Jurkat, Clone E6-1 (cell line): ENCODE measurements at places on chromosomes 3 and 15.

- no peak for DNase-seq
These were observed 132.1 kb upstream of the PRR20G start for GRCh38 chr3:127419641-127420553.

DNA sequence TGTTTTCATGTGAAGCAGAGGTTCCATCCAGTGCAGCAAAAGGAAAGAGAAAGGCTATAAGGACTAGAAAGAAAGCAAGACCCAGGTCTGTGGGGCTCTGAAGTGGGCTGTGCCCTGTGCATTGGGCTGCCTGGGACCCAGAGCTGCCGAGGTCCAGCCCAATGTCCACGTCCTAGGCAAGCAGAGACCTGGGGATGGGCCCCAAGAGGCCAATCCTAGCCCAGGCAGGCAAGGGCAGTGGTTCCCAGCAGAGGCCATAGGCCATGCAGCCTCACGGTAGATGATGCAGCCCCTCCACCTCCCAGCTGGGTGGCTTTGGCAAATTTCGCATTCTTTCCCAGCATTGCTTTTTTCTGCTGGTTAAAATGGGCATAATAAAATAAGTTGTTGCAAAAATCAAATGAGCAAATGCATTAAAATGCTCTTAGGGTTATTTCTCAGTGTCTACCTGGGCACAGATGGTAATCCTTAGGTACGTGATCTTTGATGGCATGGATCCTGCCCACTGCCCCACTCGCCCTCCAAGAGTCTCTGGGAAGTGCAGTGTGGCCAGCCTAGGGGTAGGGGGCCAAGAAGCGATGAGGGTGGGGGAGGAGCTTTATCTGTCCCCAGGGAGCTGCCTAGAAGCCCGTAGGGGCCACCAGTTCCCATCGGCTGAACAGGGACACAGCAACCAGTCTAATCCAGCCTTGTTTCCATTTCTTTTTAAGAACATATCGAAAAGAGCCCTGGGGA lies 22.3 kb upstream of the GP9 start:
- no peak for DNase-seq

- DNase-seq: no peak
These were observed 78.3 kb downstream of the WNT7A start for GRCh38 chr3:13801361-13802204.

DNA sequence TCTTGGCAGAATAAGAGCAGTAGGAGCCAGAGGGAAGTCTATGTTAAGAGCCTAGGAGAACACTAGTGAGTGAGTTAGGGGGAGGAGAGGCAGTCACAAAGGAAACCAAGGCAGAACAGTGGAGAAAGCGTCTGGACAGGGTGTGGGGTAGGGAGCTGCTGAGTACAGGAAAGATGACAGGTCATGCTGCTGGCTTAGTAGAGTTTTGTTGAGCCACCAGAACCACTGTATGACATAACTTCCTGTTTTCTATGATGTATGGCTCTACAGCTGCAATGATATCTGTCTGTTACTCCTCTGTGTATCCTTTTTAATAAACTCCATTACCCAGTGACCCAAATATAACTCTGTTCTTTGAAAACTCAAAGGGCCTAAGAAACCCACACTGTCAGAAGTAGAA lies 10.6 kb upstream of the STT3B start:
- DNase-seq: peak; percentile 72

GRCh38 chr3:184687363-184688015 lies 24.4 kb downstream of the MAGEF1 start:
- no peak for DNase-seq

DNA sequence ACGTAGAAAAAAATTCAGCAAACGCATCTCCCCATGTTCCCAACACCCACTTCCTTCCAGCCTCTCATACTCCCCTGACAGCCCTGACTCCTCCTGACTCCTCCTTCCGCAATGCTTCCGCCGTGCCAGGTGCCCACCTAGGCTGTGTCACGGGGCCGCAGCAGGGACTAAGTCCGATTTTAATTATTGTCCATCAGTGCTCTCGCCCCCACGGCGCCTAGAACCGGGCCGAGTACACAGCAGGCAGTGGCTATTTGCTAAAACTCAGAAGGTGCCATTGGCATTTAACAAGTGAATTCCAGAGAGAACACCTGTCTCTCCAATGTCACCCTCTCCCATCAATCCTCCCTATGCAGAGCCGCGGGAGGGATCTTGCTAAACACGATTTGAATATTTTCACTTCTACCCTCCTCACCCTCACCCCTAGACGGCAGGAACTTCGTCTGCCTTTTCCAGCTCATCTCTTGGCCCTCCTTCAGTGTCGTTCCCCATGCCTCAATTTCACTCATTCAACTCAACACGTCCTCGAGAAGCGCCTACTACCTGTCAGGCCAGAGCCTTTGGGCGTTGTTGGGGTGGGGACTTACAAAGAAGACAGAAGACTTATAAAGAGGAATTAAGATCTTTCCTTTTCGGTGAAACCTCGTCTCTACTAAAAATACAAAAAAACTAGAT lies 11.5 kb upstream of the SHF start:
- DNase-seq: peak; percentile 51

- no peak for DNase-seq
These were observed 2.4 kb upstream of the MAGI1 start for GRCh38 chr3:66041116-66041515.

DNA sequence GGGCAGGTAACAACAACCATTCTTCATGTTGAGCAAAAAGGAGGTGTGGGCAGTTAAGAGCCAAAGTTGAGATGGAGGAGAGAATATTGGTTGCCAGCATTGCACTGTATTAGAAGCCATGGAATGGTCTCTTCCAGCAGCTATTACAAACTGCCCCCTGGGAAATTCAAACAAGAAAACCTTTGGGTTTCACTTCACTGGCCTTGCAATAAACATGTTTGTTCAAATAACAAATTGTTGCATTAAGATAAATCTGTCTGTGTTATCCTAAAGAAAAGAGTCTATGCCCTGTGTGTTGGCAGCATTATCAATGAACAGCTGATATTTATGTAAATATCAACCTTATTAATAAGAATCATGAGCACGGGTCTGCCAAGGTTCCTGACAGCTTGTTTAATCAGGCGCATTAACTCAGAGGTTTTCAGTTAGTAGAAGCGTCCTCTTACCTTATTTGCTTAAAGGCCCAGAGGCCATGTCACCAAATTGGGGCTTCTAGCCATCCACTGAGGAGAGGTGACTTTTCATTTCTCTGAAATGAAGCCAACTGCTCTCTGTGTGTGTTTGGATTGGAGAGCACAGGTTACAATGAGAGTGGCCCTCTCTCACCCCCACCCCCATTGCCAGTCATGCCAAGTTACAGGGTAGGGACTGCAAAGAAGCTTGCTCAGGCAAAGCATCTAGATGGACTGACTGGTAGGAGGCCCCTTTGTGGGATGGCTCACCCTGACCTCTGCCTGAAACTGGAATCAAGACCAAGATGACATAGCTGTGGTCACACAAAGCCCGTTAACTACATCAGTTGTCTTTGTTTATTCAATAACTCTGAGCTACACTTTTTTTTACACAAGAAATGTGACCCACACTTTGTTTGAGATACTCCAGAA lies 10.5 kb downstream of the FILIP1L start:
- DNase-seq: no peak

GRCh38 chr3:157836022-157836421 lies 270.2 kb downstream of the SHOX2 start:
- no peak for DNase-seq

DNA sequence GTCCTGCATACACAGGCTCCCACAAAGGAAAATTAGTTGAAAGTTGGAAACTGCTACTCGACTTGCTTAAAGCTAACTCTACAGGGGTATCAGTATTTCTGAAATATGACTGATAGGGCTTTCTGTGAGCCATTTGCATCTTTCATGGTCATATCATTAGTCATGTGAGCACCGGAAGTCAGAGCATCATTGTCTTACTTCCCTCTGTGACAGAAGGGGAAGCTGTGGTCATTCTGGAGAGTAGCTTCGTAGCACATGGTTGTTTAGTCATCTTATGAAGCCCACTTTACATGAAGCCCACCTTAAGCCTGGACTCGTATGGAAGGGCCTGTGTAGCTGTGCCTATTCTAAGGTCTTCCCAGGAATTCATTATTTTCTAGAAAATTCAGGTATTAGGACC lies 69.0 kb downstream of the COL6A5 start:
- DNase-seq: no peak

GRCh38 chr15:57054204-57054750 lies 135.8 kb downstream of the TCF12 start:
- DNase-seq: no peak

- no peak for DNase-seq
These were observed 201.2 kb downstream of the OPA1 start for GRCh38 chr3:193794002-193794881.

DNA sequence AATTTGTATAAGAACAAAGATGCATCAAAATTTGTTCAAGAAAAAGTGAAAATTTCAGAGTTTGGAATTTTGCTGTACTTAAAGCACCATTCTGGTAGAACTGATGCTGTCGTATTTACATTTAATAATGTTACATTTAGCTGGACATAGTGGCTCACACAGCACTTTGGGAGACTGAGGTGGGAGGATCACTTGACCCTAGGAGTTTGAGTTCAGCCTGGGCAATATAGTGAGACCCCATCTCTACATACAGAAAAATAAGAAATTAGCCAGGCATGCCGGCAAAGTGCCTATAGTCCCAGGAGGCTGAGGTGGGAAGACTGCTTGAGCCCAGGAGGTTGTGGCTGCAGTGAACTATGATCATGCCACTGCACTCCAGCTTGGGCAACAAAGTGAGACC lies 51.5 kb upstream of the SKIL start:
- no peak for DNase-seq

GRCh38 chr15:57747206-57747896 lies 40.8 kb downstream of the POLR2M start:
- DNase-seq: no peak

DNA sequence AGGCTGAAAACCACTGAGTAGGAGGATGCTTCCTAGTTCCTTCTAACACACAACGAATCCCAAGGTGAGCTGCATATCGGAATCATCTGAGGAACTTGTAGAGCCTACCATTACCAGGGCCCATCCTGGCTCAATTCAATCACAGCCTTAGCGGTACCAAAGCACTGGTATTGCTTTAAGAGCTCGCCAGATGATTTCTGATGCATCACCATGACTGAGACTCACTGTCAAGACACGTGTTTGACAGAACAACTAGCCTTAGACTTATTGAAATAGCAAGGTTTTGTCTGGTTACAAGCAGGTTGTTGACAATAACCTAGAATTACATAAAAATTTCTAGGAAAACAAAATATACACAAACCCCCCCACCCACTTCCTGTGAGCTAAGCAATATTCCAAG lies 68.5 kb downstream of the CBLB start:
- DNase-seq: no peak

GRCh38 chr3:67976663-67977062 lies 322.3 kb upstream of the SUCLG2 start:
- DNase-seq: no peak

GRCh38 chr3:98004721-98005120 lies 30.4 kb downstream of the GABRR3 start:
- no peak for DNase-seq

- no peak for DNase-seq
These were observed 63.5 kb downstream of the CLDN11 start for GRCh38 chr3:170482199-170482598.

DNA sequence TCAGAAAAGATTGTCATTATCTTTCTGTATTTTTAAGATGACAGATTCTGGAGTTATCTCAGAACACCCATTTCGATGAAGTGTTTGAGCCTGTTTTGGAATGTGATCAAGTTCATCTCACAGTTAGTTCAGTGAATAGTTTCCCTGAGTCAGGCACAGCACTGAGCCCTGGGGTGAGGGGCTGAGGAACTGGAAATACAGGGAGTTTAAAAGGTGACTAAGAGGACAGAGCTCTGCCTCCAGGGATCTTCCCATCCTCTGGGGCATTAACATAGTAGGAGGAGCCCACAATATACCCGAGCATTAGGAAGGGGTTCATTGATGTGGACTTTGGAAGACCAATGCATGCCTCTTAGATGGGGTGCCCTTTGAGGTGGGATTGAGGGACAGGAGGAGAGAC lies 355.1 kb downstream of the CLSTN2 start:
- no peak for DNase-seq

DNA sequence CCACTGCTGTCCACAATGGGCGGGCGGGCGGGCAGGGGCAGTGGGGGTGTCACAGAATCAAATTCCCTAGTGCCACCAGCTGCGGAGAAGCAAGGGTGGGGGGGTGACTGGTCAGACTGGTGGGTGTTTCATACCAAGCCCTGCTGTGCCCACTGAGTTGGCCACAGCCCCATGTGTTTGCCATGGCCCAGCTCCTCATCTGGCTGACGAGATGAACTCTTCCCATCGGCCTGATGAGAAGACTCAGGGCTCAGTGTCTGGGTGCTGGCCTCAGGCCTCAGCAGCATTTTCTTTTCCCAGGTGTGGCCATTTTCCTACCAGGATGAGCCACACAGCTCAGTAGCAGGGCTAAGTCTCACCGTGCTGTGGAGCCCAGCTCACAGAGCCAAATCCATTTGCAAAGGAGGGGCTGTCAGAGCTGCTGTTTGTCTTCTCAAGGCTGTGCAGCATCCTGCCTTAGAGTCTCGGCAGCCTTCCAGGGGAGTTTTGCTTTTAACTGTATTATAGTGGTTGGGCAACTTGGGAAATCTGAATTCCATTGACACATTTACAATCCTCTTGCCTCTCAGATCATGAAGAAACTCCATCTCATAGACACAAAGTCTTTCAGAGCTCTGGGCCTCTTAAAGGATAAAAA lies 176.8 kb downstream of the ABHD5 start:
- no peak for DNase-seq

GRCh38 chr15:52734329-52734728 lies 55.1 kb upstream of the ATOSA start:
- DNase-seq: no peak

DNA sequence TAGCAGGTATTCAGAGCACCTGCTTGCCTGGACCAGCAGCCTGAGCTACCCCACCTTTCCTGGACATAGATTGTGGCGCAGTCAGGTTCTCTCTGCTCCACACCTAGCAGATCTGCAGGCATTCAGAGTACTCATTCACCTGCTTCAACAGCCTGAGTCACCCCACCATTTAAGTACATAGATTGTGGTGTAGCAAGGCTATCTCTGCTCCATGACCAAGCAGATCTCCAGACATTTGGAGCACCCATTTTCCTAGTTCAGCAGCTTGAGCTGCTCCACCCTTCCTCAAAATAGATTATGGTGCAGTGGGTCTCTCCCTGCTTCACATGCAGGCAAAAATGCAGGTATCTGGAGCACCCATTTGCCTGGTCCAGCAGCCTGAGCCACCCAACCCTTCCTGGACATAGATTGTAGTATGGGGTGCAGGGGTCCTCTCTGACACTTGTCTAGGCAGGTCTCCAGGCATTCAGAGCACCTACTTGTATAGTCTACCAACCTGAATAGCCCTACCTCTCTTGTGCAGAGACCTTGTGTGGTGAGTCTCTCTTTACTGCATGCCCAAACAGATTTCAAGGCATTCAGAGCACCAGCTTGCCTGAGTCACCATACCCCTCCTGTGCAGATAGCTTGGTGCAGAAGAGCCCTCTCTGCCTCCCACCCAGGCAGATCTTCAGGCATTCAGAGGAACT lies 466.0 kb upstream of the THBS1 start:
- no peak for DNase-seq

- no peak for DNase-seq
These were observed 47.6 kb upstream of the MED12L start for GRCh38 chr3:151037746-151038477.
